Stimulated activated CD8-positive, alpha-beta memory T cell treated with anti-CD3 and anti-CD28 coated beads, Interleukin-4, amount 100 ng/mL, for 48 hours (primary cell): ENCODE measurements at places on chromosomes 12 and 14.

GRCh38 chr12:10016881-10017280 lies 6.5 kb downstream of the CLEC12B start:
- no peak for DNase-seq

DNA sequence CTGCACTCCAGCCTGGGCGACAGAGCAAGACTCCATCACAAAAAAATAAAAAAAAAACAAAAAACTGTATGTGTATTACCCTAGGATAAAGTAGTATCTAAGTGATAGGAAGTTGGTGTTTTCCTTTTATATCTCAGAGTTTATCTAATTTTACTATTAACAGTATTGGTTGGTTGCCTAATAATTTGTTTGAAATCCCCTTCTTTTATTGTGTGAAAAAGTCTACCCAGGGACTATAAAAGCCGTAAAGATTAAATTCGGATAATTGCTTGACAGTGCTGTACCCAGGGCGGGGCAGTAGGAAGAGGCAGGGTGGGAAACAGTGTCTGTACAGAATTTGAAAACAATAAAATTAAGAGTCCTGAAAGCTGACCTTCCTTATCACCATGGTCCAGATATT lies 78.4 kb downstream of the RASSF8 start:
- no peak for DNase-seq

DNA sequence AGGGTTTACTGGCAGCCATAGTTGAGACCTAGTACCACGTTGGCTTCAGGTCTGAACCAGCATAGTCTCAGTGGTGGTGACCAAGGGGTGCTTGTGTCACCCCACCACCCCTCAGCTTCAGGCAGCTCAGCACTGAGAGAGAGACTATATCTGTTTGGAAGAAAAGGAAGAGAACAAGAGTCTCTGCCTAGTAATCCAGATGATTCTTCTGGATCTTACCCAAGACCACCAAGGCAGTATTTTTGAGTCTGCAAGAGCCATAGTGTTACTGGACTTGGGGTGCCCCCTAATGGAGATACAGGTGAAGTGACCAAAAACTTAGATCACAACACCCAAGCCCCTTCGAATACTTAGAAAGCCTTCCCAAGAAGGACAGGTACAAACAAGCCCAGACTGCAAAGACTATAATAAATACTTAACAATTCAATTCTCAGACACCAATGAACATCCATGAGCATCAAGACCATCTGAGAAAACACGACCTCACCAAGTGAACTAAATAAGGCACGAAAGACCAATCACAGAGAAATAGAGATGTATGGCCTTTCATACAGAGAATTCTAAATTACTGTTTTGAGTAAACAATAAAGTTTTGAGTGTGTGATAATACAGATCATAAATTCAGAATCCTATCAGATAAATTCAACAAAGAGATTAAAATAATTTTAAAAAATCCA lies 107.0 kb downstream of the HELB start:
- peak; percentile 41 for DNase-seq

DNA sequence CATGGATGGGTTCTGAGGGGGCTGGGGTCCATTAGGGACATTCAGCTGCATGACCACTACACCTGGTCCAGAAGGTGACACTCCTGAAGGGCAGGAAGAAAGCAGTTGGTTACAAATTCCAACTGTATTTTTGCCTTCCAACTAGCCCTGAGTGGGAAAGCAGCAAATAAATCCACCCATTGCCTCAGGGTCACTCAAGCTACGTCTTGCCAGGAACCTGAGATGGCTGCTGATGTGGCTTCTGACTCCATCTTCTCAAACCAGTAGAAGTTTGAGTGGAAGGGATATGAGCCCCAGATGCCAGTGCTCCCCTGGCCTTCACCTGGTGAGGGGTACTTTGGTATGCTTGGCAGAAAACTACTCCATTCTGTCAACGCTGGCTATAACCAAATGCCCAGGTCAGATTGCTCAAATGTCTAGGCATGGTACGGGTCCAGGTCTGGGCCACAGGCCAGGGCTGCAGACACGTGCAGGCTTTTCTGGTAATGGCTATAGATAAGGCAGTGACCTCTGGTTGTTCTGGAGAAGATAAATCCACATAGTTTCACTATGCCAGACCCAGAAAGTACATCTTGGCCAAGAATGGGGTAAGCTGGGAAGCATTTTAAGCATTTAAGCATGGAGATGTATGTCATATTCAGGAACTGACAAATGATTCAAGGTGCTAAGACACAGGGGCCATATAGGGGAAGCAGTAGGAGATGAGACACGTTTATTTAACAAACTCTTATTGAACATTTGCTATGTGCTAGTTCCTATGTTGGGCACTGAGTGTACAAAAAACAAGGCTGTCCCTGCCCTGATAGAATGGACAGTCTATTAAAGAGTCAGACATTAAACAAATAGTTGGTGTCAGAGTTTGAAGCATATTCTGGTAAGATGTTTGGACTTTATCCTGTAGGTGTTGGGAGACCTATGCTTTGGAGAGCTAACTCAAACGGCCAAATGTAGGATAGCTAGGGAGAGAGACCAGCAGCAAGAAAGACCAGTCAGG lies 8.3 kb upstream of the STAC3 start:
- DNase-seq = no peak

DNA sequence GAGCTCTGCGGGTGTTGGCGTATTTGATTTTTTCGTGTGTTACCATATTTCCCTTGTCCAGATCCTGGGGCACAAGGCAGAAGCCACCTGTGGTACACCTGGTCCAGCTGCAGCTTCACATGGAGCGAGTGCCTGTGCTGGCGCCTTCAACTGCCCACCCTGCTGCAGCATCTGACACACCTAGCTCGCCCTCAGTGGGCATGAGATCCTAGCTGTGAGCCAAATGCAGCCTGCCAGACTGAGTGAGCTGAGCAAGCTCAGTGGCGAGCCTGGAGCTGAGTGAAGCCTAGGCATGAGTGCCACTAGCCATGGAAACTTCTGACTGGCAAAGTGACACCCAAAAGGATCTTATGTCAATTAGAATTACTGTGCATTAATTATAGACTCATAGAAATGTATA lies 1226.8 kb upstream of the FLRT2 start:
- no peak for DNase-seq

DNA sequence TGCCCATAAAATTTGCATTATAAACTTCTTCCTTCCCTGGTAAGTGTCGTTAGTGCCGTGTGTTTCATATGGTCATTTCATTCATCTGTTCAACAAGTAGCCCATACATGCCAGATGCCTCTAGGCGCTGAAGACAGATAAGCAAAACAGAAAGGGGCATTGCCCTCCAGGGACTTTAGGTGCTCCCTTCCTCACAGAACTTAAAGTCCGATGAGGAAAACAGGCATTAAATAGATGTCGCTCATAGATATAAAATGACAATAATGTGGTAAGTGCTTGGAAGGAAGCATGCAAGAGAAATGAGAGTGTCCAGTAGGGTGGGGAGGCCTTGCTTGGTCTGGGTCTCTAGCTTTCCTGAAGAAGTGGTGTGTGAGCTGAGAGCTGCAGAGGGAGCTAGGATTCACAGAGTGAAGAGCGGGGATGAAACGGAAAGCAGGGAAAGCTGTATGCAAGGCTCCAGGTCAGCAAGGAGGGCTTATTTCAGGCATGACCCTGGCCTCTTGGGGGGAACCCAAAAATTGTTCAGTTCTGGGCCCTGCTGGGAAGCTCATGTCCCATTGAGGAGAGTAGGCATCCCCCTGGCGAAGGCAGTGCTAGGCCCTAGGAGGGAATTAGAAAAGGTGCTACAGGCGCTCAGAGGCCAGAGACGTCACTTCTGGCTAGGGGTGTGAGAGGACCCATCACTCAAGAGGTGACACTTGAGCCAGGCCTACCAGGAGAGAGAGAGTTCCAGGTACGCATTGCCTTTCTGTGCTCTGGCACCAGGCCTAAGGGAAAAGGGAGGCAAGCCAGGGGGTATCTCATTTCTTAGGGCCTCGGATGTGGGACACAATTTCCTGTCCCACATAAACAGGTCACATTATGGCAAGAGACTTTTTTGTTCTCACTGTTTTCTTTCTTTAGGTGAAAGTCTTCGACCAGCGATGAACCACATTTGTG lies 11.9 kb downstream of the UBE3B start:
- DNase-seq = no peak

GRCh38 chr12:98757455-98757854 lies 112.4 kb downstream of the APAF1 start:
- no peak for DNase-seq

DNA sequence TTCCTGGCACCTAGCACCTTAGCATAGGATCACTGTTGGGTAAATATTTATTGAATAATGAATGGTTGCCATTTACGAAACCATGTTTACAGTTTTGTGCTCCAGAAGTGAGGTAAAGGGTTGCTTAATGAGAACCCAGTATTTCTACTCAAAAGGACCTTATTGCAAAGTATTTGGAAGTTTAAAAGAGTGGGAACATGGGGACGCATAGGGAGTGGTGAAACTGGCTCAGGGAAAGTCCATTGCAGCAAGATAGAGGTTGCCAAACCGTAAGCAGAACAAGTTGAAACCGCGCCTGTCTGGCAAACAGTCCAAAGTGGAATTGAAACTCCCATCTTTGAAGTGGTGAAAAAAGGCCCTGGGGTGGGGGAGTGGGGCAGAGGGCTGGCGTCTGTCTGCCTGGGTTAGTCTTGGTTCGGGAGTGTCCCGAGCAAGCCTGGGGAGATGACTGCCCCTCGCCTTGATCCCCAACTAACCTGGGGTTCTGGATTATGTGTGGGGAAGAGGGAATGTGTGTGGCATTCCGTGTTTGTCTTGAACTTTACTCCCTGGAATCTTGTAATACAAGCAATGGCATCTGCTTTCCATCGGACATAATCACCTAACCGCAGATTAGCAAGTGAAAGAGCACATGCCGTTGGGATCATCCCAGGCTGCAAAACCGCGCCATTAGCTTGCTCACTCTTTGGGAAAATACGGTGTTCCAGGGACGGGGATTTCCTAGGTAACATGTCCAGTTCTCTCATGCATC lies 7.2 kb downstream of the ALDH2 start:
- no peak for DNase-seq

DNA sequence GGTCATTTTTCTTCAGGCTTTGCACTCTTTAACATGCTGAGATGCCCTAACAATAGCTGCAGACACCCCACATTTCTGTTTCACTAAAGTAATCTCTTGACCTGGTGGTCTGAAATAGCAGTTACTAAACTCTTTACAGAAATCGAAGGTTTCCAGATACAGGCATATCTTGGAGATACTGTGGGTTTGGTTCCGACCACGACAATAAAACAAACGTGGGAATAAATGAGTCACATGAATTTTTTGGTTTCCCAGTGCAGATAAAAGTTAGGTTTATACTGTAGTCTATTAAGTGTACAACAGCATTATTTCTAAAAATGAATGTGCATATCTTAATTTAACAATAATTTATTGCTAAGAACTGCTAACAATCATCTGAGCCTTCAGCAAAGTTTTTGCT lies 208.7 kb downstream of the EGLN3 start:
- DNase-seq = no peak

GRCh38 chr14:90819734-90820393 lies 3.6 kb upstream of the TTC7B start:
- DNase-seq = no peak

DNA sequence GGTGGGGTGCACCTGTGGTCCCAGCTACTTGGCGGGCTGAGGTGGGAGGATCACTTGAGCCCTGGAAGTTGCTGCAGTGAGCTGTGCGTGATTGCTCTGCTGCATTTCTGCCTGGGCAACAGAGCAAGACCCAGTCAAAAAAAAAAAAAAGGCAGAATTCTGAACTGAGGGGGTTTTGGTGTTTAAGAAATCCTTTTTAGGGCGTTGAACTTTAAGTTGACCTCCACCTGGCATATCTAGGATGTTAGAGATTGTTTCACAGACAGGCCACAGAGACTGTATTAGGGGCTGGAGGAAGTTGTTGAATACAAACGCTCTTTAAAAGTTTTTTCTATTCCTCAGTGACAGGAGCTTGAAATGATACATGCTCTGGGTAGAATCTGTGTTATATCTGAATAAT lies 60.5 kb downstream of the FBXW8 start:
- DNase-seq = no peak

DNA sequence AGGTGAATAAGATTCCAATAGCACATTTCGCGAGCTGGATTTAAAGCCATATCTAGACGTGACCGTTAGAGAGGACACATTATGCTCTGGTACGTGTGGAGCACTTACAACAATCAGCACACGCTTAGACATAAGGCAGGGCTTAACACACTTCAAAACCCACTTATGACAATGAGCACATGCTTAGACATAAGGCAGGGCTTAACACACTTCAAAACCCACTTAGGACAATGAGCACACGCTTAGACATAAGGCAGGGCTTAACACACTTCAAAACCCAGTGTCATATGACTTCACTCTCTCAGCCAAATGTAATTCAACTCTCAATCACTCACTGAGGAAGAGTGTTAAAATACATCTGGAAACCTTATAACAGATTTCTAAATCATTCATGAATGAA lies 11.2 kb upstream of the PLD4 start:
- DNase-seq = no peak

DNA sequence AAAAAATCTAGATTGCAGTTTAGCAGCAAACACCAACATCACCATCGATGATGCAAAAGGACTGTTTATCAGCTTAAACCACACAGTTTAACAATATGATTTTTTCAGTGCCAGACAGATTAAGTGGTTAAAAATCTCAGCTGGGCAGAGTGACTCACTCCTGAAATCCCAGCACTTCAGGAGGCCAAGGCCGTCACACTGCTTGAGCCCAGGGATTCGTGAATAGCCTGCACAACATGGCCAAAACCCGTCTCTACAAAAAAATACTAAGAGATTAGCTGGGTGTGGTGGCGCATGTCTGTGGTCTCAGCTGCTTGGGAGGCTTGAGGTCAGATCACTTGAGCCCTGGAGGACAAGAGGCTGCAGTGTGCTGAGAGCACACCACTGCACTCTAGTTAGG lies 8.9 kb downstream of the RSRC2 start:
- DNase-seq = no peak

GRCh38 chr14:34409721-34410120 lies 52.3 kb downstream of the SPTSSA start:
- DNase-seq = no peak

DNA sequence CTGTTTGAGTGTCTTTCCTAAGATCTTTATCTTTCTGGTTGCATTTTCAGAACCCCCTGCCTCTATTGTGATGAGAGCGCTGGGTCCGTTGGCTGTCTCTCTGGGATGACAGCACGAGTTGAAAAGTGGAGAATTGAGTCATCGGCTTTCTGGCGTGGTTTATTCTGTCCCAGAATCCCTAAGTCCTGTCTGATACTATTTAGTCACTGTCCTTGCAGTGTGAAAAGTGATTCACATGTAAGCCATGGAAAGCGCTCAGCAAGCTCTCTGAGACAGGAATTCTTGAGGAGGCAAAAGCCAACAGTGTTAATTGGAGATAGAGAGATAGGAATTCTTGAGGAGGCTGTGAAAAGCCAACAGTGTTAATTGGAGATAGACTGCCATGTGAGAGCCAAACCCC lies 121.7 kb downstream of the CHST11 start:
- peak; percentile 60 for DNase-seq
